ENCODE measurements at places on chromosomes 12 and 14.
A peak's percentile ranks its signal among the peaks of the same experiment; 100 is the strongest.

DNA sequence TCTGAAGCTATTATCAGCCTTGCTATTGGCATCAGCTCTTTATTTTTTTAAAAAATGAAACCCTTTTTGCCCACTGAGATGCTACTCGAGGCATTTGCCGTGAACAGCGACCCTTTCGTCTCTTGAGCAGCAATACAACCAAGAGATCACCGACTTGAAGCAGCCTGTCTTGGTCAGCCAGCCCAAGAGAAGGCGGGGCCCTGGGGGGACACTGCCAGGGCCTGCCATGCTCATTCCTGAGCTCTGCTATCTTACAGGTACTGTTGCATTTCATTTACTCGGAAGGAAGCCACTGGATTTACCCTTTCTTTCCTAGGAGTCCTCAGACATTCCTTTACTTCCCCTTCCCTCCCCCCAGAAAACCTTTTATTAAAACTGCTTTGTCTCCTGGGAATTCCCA, 16.7 kb downstream of the PIWIL1 start:
- DNase-seq, result no peak

GRCh38 chr12:124721501-124722162, 142.0 kb downstream of the SCARB1 start:
- DNase-seq, result peak; percentile 18

GRCh38 chr14:90443161-90444076, 46.6 kb downstream of the CALM1 start:
- DNase-seq, result no peak

GRCh38 chr14:61187196-61187905, 93.8 kb downstream of the TMEM30B start:
- DNase-seq, result no peak

DNA sequence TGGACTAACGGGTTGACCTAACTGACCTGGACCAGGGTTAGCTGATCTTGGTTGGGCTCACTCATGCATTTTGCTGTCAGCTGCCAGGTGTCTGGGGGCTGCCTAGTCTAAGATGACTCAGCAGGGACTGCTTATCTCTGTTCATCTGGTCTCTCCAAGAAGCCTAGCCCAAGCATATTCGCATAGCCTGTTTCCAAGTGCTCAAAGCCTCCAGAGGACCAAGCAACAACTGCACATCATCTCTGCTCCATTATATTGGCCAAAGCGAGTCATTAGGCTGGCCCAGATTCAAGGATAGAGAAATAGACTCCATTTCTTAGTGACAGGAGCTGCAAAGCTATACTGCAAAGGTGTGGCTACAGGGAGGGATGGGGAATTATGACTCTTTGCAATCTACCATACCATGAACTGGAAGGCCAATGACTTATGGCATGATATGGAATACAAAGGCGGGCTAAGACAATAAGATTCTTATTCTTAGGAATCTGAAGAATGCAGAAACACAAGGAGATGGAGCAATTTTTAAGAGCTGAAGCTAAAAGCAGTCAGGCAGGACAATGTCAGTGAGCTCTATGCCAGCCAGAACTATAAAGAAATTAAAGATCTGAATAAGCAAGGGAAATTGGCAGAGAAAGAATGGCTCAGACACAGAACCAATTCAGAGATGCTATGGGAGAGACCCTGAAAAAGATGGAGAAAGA, 194.6 kb upstream of the FSCB start:
- DNase-seq, result peak; percentile 43

DNA sequence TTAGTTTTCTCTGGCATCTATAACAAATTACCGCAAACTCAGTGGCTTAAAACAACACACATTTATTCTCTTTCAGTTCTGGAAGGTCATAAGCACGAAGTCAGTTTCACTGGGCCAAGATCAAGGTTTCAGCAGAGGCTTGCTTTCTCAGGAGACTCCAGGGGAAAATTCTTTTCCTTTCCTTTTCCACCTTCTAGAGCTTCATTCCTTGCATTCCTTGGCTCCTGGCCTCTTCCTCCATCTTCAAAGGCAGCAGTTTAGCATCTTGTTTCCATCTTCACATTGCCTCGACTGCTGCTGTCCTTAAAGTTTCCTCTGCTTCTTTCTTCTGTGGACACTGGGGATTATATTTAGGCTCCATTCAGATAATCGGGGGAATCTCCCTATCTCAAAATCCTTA, 106.1 kb downstream of the PDE3A start:
- no peak for DNase-seq

- no peak for DNase-seq
These were observed 17.8 kb downstream of the FAIM2 start for GRCh38 chr12:49885663-49886461.

GRCh38 chr12:6946033-6946919, 2.5 kb downstream of the C12orf57 start:
- DNase-seq, result peak; percentile 89

- DNase-seq, result no peak
These were observed 14.4 kb downstream of the EVL start for GRCh38 chr14:100079726-100080005.

GRCh38 chr14:67077921-67078320, 111.3 kb upstream of the GARIN2 start:
- no peak for DNase-seq

- no peak for DNase-seq
These were observed 41.9 kb downstream of the TMEM132D start for GRCh38 chr12:129861951-129862350.

- no peak for DNase-seq
These were observed 33.4 kb downstream of the TMTC1 start for GRCh38 chr12:29750131-29750927.

DNA sequence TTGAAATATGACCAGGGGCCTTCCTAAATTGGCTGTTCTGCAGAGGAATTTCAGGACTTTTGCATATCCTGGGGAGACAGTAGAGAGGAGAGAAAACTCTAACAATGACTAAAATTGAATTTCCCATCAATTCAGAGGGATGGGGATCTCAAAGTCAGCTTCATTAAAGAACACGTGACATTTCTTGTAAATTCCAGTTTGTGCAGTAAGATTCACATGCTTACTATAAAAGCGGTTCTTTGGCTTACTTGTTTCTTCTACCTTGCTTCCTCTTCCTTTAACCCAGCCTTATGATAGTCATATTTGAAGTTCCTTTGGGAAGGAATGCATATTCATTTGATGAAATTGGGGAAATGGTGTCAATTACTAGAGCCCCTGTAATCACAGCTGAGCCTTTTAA, 143.7 kb upstream of the GZMB start:
- no peak for DNase-seq

DNA sequence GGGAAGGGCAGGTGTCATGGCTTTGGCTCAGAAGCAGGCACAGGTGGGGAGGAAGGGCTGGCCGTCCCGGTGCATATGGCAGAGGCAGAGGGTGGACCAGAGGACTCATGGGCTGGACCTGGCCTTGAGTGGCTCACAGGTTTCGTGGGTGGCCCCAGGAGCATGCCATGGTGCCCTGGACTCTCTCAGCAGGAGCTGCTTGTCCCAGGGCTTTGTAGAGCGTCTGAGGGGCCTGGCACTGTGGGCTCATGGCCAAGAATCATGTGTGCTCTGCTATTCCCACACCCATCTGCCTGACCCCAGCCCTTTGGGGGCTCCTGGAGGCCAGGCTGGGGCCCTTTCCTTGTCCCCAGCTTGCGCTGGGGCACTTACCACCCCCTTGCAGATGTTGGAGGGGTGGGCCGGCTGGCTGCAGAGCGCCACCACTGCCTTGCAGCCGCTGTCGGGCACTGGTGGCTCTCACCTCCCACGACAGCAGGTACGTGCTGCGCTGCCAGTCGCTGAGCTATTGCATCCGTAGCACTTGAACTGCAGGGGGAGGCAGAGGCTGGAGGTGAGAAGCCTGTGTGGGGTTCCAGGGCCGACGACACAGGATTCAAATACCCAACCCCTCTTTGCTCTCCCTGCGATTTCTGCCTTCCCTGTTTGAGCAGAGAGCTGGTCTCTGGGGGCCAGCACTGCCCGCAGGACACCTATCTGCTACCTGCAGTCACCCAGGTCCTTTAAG, 187.4 kb upstream of the PRMT8 start:
- no peak for DNase-seq

GRCh38 chr12:48015954-48016353, 11.7 kb upstream of the COL2A1 start:
- no peak for DNase-seq

DNA sequence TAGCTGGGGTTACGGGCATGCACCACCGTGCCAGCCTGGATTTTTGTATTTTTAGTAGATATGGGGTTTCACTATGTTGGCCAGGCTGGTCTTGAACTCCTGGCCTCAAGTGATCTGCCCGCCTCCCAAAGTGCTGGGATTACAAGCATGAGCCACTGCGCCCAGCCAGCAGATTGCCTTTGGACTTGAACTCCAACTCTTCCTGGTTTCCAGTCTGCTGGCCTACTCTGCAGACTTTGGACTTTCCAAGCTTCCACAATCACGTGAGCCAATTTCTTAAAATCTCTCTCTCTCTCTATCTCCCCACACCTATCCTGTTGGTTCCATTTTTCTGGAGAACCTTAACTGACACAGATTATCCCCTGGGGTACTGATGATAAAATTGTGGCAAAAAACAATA, 55.0 kb downstream of the EMP1 start:
- DNase-seq, result no peak

DNA sequence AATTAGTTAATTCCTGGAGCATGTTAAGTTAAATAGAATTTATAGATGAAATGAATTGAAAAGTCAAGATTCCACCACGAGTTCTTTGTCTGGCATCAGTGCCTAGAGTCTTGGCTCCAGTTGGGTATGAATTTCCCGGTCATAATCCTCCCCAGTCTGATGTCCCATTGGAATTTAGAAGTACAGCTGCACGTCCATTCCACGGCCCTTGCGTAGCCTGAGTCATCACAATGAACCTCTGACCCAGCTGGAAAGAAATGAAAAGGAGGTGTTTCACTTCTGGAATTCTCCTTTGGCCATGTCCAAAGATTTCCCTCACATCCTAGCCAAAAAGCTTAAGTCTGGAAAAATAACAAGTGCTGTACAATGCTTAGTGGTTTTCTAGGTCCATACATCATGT, 122.7 kb downstream of the KICS2 start:
- peak; percentile 70 for DNase-seq

DNA sequence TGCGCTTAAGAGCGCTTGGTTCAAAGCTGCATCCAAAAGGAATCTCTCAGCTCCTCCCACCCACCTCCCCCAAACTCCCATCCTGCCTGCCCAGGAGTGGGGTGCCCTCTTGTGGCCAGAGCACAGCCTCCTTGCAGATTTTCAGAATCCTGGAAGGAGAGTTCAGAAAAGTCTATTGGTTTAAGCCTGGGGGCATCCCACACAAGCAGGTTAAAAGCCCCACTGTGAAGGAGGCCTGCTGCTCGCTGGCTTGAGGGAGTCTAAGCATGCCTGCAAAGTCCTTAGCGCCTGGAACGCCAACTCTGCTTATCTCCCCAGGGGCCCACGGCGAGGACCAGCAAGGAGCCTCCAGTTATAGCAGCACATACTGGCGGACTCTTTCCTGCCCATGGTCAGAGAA, 297.1 kb downstream of the KSR2 start:
- no peak for DNase-seq

GRCh38 chr12:110135806-110136205, 11.6 kb downstream of the IFT81 start:
- DNase-seq, result no peak

DNA sequence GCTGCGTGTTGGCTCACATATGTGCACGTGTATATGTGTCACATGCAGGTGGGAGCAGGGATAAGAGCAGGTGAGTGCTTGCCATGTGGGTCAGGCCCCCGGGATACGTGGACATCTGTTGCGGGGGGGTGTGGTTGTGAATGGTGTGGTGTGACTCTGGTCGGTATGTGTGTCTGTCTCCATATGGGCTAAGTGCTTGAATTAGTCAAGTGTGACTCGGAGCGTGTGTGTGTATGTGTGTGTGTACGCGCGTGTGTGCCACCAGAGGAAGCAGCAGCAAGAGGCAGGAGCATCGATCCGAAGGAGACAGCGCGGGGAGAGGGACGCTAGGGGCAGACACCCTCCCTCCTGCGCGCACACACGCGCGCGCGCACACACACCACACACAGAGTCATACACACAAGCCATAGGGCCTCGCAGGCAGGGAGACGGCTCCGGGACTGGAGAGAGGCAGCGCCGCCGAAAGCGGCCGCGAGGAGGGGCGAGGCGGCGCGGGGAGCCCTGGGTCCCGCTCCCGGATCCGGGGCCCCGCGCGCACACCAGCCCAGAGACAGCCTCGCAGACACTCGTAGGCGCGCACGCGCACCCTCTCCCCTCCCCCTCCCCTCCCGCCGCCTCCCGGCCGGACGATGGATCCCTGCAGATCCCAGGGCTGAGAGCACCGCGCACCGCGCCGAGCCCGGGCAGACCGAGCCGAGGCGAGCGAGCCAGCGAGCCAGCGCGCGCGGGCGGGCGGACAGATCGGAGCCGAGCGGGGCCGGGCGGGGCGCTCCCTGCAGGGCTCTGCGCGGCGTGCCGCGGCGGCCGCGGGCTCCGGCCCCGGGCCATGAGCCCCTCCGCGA, at the start of gene ASIC1:
ASIC1 (plus strand) TSS at position 597 of the 842 bp plus-strand sequence. CDS start 1,171 bp downstream, outside the sequence.
- DNase-seq, result peak; percentile 18

- DNase-seq, result no peak
These were observed 54.0 kb downstream of the TSPAN9 start for GRCh38 chr12:3131129-3131528.

DNA sequence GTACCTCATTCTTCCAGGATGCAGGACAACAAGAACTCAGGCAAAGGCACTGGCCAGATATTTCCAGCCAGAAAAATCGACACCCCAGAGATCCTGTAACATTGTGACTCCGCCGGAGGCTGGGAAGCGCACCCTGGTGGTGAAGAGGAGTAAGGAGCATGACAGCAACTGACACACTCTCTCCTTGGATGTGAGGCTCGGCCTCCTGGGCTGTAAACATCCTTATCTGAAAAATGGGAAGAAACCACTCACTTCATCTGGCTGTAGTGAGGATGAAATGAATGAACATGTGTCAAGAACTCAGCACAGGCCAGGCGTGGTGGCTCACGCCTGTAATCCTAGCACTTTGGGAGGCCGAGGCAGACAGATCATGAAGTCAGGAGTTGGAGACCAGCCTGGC, 27.5 kb downstream of the TCHP start:
- DNase-seq, result peak; percentile 26

DNA sequence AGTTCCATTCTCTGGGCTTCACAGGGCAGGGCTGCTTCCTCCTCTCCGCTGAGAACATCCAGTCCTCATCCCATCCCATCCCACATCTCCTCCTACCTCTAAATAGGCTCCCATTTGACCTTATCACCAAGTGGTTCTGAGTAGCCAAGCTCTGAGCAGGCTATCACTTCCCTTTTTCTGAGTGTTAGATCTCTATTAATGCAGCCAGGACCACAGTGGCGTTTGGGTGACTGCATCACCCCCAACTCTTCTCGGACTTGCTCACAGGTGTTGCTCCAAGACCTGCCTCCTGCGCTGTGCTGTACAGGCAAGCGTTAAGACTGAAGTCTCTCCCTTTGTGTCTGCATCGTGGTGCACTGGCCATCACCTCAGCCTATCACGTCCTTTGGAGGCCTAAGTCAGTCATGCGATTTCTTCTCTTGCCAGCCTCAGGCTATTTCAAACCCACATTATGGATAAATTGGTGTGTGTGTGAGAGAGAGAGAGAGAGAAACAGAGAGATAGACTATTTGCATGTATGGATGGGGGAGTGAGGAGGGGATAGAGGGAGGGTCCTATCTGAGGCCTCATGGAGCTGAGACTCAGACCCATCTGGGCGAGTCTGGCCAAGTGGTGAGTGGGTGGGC, 12.4 kb upstream of the HHIPL1 start:
- no peak for DNase-seq
